ENCODE measurements at places on chromosomes 3 and 15.

GRCh38 chr3:139982404-139982803 lies 47.4 kb downstream of the CLSTN2 start:
- DNase-seq = no peak

- peak; percentile 2 for DNase-seq
These were observed at the start of gene NRG4 for GRCh38 chr15:76011627-76012551. Gene NRG4, minus strand, starts transcription at chr15:76012424. Its CDS starts 1,194 bp downstream, at chr15:76011230.

- peak; percentile 31 for DNase-seq
These were observed 1.4 kb downstream of the IGF1R start for GRCh38 chr15:98649472-98650416.

DNA sequence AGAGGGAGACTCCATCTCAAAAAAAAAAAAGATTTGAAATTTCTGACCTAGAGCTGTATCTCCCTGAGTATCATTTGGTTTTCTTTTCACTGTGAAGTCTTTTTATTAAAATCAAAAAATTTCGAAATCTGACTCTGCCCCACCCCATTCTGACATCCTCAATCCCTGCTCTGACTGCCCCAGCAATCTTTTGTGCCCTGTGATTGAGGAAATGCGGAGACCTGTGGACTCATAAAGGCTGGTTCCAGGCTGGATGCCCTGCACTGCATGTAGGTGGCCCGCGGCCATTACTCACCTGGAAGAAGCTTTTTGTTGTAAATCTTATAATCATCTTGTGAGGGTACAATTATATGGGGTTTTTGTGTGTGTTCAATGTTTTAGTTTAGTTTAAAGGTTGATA lies 147.3 kb upstream of the SEMA6D start:
- DNase-seq = no peak

DNA sequence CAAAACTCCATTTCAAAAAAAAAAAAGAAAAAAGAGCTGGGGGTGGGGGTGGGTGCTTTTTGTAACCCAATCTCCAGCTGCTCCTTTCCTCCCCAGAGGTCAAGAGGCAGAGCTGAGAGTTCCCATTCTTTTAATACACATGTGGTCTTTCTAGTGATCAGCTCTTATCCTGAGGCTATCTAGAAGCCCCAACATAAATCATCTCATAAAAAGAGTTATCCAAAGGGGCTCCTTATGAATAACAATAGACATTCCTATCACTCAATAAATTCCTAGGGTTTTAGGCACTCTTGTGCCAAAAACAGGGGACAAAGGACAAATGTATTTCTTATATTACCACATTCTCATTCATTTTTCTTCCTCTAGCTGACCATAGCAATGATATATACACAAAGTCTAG lies 25.1 kb upstream of the GAP43 start:
- DNase-seq = no peak

- no peak for DNase-seq
These were observed 553.4 kb downstream of the OCA2 start for GRCh38 chr15:27545494-27546255.

GRCh38 chr3:159987291-159987711 lies 1.3 kb upstream of the IL12A start:
- peak; percentile 71 for DNase-seq

GRCh38 chr3:150090006-150090405 lies 119.3 kb upstream of the PFN2 start:
- no peak for DNase-seq

DNA sequence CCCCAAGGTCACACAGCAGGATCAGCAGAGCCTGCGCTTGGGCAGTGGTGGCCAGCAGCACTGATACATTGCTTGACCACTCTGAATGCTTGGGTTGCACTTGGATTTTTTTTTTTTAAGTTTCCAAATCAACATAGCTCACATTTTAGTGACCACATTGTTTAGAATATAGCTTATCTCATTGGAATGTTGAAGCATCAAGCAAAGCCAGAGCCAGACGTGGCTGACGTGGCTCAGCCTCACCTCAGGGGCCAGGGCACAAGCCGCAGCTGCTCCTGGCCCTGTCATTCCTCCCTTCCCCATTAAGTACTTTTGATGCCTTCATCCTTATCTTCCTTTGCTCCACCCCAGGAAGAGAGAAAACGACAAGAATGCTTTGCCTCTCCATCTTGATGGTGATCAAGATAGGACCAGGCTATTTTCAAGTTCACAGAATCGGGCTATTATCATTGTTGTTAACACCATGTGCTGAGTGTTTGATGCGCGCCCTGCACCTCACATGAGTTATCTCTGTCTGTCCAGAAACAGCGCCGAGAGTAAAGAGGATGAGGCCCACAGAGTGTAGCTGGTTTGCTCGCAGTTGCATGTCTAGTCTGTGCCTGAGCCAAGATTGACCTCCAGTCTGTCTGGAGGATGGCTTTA lies 75.8 kb downstream of the AAGAB start:
- DNase-seq = peak; percentile 97

GRCh38 chr3:32456429-32457130 lies 46.1 kb downstream of the CMTM6 start:
- DNase-seq = no peak
